GM12864 (cell line): ENCODE measurements at places on chromosomes 4 and X.

DNA sequence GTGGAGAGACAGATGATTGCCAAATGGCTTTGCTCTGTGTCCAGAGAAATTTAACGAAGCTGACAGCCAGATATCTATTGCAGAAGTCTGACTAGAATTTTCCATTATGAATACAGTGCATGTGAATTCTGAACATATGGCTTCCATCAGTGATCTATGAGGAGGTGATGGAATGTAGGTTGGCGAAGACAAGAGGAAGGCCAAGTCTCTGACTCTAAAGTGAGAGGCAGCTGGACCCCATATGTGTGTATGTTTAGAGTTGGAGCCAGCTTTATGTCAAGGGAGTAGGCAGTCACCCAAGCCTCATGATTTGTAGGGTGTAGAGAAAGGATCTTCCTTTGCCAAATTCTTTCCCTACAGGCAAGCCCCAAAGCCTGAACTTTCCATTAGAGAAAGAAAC is 76.2 kb upstream of the TEX13D start:
- DNase-seq = no peak

DNA sequence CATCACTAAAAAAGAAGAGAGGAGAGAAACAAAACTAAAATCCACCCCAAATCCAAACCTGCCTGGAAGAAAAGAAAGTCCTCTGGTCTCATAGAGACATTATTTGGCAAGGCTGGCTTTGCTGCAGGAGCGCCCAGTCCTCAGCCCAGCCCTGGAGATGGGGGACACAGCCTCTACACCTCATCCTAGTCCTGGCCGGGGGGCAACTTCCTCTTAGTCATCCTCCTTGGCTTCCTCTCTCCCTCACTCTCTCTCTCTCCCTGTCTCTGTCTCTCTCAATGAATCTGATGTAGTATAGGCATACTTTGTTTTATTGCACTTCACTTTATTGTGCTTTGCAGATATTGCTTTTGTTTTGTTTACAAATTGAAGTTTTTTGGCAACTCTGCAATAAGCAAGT is 55.8 kb upstream of the MAGEB10 start:
- no peak for DNase-seq

GRCh38 chrX:70402721-70403120 is 20.4 kb upstream of the GDPD2 start:
- no peak for DNase-seq

GRCh38 chr4:181687116-181687515 is 556.1 kb upstream of the TENM3 start:
- DNase-seq = no peak

- no peak for DNase-seq
Observed at GRCh38 chrX:31349515-31349914, 277.7 kb upstream of the FTHL17 start.

GRCh38 chr4:32429151-32429550 is 1709.0 kb downstream of the PCDH7 start:
- DNase-seq = no peak

DNA sequence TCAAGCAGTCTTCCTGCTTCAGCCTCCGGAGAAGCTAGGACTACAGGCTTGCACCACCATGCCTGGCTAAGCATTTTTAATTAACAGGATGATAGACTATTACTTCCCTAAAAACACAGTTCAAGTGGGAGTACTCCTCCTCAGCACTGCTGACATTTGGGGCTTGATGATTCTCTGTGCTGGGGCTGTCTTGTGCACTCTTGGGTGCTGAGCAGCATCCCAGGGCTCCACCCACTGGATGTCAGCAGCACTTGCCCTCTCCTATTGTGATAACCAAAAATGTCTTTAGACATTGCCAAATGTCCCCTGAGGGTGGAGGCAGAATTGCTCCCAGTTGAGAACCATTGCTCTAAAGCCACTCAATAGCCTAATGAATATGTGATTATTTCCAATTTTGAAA is 60.4 kb downstream of the CLCN4 start:
- DNase-seq = no peak

GRCh38 chrX:86329174-86329573 is 180.9 kb downstream of the DACH2 start:
- DNase-seq = no peak

GRCh38 chrX:22383988-22384387 is 111.3 kb downstream of the CBLL2 start:
- DNase-seq = no peak

- no peak for DNase-seq
Observed at GRCh38 chr4:108411836-108412235, 208.5 kb upstream of the RPL34 start.

- no peak for DNase-seq
Observed at GRCh38 chr4:38950734-38951133, 81.5 kb downstream of the TMEM156 start.

GRCh38 chr4:2226261-2226660 is 15.7 kb downstream of the HAUS3 start:
- DNase-seq = no peak

DNA sequence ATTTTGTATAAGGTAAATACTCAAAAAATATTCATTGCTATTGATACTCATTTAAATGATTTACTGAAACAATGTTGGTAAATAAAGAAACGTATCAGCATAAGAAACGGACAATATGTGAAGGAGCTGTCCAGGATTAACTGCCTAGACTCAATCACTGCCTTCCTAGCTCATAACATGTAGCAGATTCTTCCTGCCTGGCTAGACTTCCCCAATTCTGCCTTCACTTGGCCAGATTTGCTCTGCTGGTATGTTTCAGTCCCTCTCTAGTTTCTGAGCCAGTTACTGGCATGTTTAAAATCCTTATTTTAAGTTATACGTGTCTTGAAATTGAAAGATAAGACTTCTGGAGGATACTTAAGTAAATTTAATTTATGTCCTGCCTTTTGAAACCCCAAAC is 740.3 kb downstream of the CENPC start:
- DNase-seq = no peak
